Spleen (tissue), 13 donors: ENCODE measurements at places on chromosomes 6 and 20. TPM values are rescaled to one million over a fixed set of nuclear protein-coding genes. Genes with fewer than 3 reads are reported as not detected.

Gene BANF2
- total RNA-seq: not detected

Gene BPIFB4
- not detected for total RNA-seq

Gene FAM217A
- not detected for total RNA-seq

Gene SLC17A2
- not detected for total RNA-seq

Gene KCNK15
- total RNA-seq: not detected

Gene ENPP1
- 2.2 TPM for total RNA-seq

Gene PNLDC1
- not detected for total RNA-seq

Gene LAMA4
- total RNA-seq: 3.7 TPM

Gene GABRR1
- not detected for total RNA-seq

Gene POU5F1
- total RNA-seq: 0.74 TPM

Gene DAAM2
- 110 TPM for total RNA-seq

Gene PTPN1
- 65.2 TPM for total RNA-seq

Gene GNL1
- 84.6 TPM for total RNA-seq

Gene ZNF311
- 1.1 TPM for total RNA-seq

Gene C20orf144
- not detected for total RNA-seq

Gene SPDEF
- total RNA-seq: not detected

Gene HRH3
- total RNA-seq: not detected

Gene SLCO4A1
- 7.1 TPM for total RNA-seq

Gene PHACTR1
- total RNA-seq: 33.1 TPM

Gene SLC17A9
- 29.8 TPM for total RNA-seq

Gene TCP1
- 111 TPM for total RNA-seq

Gene LGSN
- 0.15 TPM for total RNA-seq

Gene TUBB1
- total RNA-seq: 32.2 TPM

Gene PPP1R3G
- 7.7 TPM for total RNA-seq

Gene POM121L2
- total RNA-seq: not detected

Gene EPM2A
- total RNA-seq: 10.0 TPM

Gene PDE10A
- total RNA-seq: 12.6 TPM

Gene CASS4
- 11.3 TPM for total RNA-seq

Gene SNX9
- total RNA-seq: 30.1 TPM

Gene RIMS1
- not detected for total RNA-seq

Gene NKAPL
- 1.9 TPM for total RNA-seq

Gene TMC2
- 0.12 TPM for total RNA-seq

Gene FABP7
- not detected for total RNA-seq

Gene GDAP1L1
- total RNA-seq: not detected

Gene OPRL1
- total RNA-seq: 5.1 TPM

Gene ZHX3
- 23.8 TPM for total RNA-seq

Gene MACROD2
- total RNA-seq: 3.0 TPM

Gene NPEPL1
- total RNA-seq: 56.1 TPM

Gene PRICKLE4
- total RNA-seq: 32.8 TPM

Gene PXDC1
- total RNA-seq: 32.3 TPM

Gene AVP
- total RNA-seq: not detected

Gene SNAP91
- 0.26 TPM for total RNA-seq

Gene ZNF341
- 4.1 TPM for total RNA-seq

Gene NKX2-2
- total RNA-seq: not detected

Gene FNDC1
- 0.33 TPM for total RNA-seq

Gene HLA-DMB
- 124 TPM for total RNA-seq
